ENCODE measurements at places on chromosomes 7 and 10.

DNA sequence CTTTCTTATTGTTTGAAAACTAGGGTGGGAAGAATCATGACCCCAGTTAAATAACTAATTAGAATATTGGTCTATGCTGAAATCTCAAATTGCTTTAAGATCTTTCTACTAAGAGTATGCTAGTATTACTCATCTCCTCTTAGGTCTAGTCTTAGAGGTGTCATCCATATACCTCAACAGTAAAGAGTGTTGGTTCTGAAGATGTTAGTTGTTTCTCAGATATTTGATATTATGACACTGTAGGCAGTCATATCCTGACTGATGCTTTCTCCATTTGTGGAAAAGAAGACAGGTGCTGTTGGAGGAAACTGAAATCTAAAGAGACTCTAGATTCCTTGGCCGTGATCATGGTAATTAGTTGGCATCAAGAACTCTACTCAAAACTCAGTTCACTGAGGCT is 21.2 kb downstream of the BPGM start:
- no peak for DNase-seq

DNA sequence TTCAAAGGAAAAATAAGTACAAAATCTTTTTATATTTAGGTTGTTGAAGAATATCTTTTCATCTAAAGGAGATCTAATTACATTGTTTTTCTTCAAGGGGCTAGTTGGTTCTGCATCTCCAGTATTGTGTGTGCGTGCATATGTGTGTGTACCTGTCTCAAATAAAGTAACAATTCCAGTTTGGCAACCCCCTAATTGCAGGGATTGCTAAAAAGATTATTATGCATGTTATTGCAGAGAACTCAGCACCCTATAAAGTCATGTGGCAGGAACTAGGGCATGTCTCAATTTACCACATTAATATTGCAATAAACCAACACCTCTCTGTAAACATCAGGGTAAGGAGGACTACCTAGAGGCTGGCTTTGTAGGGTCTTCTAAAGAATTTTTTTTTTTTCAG is 37.0 kb downstream of the MRPS33 start:
- DNase-seq: no peak

GRCh38 chr10:131068311-131068710 is 243.2 kb downstream of the TCERG1L start:
- DNase-seq: no peak

GRCh38 chr10:78207216-78207615 is 173.6 kb downstream of the RPS24 start:
- DNase-seq: no peak

DNA sequence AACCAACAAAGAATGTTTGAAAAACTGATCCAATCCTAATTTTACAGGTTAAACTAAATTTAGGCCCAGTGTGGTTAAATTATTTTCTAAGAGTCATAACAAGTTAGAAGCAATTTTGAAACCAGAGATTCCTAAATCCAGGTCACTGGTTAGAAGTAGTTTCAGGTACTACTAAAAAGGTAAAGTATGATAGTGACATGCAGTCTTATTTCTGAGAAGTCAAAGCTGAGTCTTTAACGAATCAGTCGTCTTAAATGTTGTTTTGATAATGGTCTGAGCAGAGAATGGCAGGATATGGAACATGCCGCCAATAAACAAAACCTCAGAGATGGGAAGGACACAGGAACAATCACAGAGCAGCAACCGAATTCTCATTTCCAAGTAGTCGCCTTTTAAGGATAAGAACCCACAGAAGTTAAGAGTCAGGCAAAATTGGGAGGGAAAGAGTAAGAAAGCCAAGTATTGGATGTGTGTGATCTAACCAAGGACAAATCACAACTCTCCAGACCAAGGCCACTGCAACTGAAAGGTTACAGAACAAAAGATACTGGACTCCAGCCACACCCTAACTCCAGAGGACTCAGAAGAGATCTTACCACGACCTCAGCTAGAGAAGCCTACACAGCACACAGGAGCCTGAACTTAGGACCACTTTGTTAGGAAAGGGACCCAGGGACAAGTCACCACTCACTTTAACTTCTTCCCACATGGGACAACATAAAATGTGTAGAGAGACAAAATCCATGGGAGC is 19.7 kb downstream of the TMEM243 start:
- no peak for DNase-seq

DNA sequence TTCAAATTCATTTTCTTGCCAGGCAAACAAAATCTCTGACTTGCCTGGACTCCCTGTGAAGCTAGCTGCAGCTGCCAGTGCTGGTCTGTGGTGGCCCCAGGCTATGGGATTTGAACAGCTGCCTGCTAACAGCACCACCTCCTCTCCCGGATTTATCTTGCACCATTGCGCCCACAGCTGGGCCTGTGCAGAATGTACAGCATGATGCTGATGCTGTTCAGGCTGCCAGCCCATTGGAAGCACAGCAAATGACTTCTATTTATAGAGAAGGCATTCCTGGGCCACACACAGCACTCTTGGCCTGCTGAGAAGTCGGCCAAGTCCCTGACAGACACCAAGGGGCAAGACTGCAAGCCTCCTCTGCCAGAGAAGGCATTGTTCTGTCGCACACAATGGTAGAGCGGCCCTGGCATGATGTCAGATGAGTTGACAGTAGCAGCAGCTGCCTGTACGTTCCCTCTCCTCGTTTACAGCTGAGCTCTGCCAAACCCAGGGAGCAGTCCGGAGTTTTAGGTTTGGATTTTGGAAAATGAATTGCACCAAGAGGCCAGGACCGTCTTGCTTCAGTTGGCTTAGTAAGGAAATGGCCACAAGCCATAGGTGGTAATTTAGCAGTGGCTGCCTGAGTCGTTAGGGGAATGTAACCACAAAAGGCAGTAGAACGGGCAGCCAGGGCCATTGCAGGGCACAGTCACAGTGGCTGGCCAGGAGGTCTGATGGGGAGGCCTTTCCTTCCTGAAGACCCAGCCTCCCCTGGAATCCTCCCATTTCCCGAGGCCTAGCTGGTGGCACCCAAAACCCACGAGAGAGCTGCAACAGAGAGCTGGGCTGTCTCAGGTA is 38.5 kb downstream of the MTURN start:
- DNase-seq: no peak

GRCh38 chr10:101896225-101896877 is 52.8 kb upstream of the KCNIP2 start:
- DNase-seq: no peak

DNA sequence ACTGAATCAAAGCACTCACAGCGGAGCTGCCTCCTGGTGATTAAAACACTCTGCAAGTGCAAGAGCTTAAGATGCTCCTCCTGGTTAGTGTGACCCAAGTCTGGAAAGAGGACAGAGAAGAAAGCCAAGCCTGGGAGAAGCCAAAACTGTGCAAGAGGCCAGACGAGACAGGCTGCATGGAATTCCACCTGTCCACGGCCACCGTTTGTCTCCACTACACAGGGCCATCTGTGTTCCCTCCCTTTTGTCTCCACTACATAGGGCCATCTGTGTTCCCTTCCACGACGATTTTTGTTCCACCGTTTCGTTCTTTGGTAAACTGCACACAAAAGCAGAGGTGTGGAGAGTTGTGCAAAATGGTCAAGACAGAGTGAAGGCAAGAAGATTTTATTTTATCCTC is 233.0 kb downstream of the DIP2C start:
- no peak for DNase-seq

- DNase-seq: no peak
Observed at GRCh38 chr10:79185796-79186374, 117.1 kb downstream of the ZMIZ1 start.

GRCh38 chr7:79786187-79786586 is 332.7 kb upstream of the MAGI2 start:
- no peak for DNase-seq

DNA sequence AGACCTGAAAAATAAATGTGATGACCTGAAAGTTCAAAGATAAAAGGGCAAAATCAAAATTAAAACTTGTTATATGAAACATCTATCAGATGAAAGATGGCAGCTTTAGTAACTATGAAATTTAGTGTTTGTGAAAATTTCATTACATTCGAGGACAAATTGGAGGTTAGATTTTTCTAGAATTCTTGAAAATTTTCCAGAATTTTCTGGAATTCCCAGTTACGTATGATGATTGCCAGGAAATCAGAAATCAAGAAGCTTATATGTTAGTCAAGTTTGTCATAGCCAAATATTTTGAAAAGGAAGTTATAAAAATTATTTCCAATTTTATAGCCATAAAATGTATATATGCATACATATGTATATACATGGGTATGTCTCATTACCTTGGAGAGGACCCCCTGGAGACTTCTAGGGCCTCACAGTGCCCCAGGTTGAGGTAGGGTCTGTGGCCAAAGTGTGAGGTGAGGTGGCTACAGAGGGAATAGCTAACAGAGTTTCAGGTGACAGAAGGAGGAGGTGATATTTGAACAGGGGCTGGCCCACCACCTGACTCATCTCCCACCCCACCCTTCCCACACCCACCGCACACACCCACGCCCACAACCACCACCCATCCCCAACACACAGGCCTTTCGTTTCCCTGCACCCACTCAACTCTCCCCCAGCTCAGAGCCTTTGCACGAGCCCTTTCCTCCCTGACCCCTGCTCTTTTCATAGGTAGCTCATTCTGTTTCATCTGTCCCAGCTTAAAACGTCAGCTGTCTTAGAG is 21.5 kb downstream of the C10orf105 start:
- DNase-seq: no peak

GRCh38 chr10:34346516-34347100 is 468.5 kb downstream of the PARD3 start:
- DNase-seq: no peak

- no peak for DNase-seq
Observed at GRCh38 chr7:33918438-33919143, 13.3 kb downstream of the BMPER start.

DNA sequence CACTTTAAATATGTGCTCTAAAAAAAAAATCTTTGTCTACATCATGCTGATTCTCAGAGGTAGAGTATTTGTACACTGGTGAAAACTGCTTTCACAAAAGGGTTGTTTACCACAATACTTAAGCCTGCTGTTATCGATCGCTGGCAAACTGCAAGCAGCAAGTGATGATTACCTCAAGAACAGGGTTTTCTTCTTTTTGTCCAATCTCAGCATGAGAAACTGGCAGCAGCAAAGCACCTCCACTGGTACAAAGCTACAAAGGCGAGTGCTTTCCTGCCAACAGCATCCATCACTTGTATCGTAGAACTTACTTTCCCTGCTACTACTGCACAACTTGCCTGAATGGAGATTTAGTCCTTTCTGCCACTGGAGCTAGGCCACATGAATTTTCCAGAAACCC is 276.5 kb downstream of the DGKB start:
- no peak for DNase-seq

GRCh38 chr7:89738549-89738948 is 415.7 kb upstream of the STEAP1 start:
- no peak for DNase-seq

DNA sequence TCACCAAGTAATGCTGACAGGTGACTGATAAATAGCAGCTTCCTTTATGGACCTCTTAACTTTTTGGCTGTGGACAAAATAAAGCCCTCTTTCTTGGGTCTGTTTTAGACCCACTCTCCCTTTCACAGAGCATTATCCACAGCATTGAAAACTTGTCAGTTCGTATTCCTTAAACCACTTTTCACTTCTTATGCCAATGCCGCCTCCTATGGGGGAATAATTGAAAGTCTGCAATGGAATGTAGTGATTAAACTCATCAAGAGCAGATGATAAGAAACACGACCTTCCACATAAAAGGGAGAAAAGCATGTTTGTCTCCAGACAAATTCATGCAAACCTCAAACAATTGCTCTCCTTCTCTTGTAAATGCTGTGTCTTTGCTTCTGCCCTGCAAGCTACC is 153.4 kb downstream of the SORCS1 start:
- DNase-seq: no peak

DNA sequence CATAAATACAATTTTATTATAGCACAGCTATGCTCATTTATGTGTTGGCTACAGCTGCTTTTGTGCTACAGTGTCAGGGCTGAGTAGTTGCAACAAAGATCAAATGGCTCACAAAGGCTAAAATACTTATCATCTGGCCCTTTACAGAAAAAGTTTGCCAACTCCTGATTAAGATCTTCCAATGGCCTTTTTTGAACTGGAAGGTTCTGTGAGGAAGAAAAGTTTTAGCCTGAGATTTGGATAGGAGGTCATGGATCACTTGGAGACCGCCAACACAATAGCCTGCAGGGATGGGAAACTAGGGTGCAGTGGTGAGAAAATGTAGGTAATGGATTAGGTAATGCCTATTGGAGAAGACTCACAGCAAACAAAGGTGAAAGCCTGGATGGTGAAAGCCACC is 169.8 kb downstream of the NOC3L start:
- DNase-seq: no peak

- no peak for DNase-seq
Observed at GRCh38 chr7:66631471-66631870, 2.8 kb downstream of the KCTD7 start.

DNA sequence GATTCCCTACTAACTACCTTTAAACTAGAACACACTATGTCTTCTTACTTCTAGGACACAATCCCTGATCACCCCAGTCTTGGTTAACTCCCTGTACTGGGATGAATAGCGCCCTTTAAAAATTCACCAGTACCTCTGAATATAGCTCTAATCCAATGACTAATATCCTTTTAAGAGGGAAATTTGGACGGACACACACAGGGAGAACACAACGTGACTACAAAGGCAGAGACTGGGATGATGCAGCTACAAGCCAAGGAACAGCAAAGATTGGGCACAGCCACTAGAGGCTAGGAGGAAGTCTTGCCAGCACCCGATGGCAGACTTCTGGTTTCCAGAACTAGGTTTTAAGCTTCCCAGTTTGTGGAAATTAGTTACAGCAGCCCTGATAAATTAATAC is 81.4 kb downstream of the MALSU1 start:
- DNase-seq: no peak
